ENCODE measurements at places on chromosomes 5 and 9. TPM values are rescaled to one million over a fixed set of nuclear protein-coding genes. Genes with fewer than 3 reads are reported as not detected.

The TSSK1B gene
- 1.4 TPM for total RNA-seq

The MEGF10 gene
- total RNA-seq = not detected

The CKMT2 gene
- 0.33 TPM for total RNA-seq

The RAB3C gene
- not detected for total RNA-seq

The PCDHAC1 gene
- 3.3 TPM for total RNA-seq

The PTPRD gene
- 0.33 TPM for total RNA-seq

The IL13 gene
- total RNA-seq = not detected

The PCDHGB4 gene
- 4.2 TPM for total RNA-seq

The SYNPO gene
- 3.8 TPM for total RNA-seq

The ANKDD1B gene
- total RNA-seq = 1.7 TPM

The MVB12B gene
- 3.0 TPM for total RNA-seq

The AGXT2 gene
- not detected for total RNA-seq

The PCDHB5 gene
- 0.12 TPM for total RNA-seq

The ANGPTL2 gene
- total RNA-seq = 0.11 TPM

The MATR3 gene
- total RNA-seq = 185 TPM

The OLFML2A gene
- 4.9 TPM for total RNA-seq

The PCDHGA8 gene
- total RNA-seq = 1.7 TPM
